ENCODE measurements at places on chromosomes 4 and X. TPM values are rescaled to one million over a fixed set of nuclear protein-coding genes. Genes with fewer than 3 reads are reported as not detected.

DNA sequence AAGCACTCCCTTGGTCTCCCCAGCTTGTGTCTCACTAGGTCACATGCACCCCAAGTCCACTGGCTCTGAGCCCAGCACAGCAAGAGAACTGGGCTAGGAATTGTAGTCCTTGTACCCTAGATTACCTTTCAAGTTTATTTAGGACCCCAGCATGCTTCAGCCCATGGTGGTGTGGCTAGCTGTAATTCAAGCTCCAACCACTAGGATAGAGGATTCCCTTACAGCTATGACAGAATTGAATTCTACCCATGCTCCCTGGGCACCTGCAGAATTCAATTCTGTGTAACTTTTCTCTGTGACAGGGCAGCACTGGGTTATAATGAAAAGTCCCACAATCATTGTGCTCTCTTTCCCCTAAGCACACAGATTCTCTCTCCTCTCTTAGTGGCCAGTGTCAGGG lies 253.8 kb upstream of the DMD start:
- no peak for DNase-seq

- DNase-seq = no peak
These were observed 656.3 kb downstream of the RPA4 start for GRCh38 chrX:97539970-97540519.

The GTPBP6 gene
- 60.2 TPM for polyA plus RNA-seq

DNA sequence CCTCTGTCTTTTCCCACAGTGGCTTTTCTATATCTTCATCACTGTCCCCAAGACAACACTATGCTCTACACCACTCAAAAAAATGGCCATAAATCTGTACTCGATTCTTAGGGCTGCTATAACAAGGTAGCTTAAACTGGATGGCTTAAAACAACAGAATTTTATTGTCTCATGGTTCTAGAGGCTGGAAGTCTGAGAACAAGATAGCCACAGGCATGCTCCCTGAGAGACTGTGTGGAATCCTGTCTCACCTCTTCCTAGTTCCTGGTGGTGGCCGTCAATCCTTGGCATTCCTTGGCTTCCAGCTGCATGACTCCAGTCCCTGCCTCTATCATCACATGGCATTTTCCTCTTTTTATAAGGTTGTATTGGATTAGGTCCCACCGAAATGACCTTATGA lies 70.7 kb upstream of the DCLK2 start:
- no peak for DNase-seq

DNA sequence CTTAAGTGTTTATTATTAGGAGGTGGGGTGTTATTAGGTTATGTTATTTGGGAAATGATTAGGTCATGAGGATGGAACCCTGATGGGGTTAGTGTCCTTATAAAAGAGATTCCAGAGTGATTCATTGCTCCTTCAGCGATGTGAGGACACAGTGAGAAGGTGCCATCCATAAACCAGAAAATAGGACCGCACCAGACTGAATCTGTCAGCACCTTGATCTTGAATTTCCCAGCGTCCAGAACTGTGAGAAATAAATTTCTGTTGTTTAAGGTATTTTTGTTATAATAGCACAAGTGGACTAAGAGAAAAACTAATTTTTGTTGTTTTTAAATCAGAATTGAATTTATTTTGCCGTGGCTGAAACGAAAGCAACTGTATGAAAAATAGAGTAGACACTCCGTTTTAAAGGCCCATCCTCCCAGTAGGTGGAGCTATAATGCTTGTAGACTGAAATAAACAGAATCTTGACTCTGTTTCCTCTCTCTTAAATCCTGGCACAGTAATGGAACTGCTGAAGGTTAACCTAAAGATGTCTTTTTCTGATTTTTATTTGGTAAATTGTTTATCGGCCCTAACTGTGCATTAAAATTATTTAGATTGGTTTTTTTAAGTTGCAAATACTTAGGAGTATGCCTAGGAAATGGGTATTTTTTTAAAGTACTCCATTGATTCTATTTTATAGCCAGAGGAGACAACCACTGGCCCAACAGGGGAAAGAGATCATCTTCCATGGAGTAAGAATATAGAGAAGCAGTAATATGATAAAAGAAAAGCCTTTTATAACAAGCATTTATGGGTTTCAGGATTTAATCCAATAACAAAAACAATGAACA lies 133.2 kb upstream of the ADAMTS3 start:
- peak; percentile 44 for DNase-seq

The RIBC1 gene
- polyA plus RNA-seq = 2.6 TPM

- no peak for DNase-seq
These were observed 240.0 kb downstream of the FRMPD4 start for GRCh38 chrX:12378253-12378652.

- no peak for DNase-seq
These were observed 25.3 kb downstream of the SMIM20 start for GRCh38 chr4:25939330-25939729.

The ADH6 gene
- polyA plus RNA-seq = 11.8 TPM

DNA sequence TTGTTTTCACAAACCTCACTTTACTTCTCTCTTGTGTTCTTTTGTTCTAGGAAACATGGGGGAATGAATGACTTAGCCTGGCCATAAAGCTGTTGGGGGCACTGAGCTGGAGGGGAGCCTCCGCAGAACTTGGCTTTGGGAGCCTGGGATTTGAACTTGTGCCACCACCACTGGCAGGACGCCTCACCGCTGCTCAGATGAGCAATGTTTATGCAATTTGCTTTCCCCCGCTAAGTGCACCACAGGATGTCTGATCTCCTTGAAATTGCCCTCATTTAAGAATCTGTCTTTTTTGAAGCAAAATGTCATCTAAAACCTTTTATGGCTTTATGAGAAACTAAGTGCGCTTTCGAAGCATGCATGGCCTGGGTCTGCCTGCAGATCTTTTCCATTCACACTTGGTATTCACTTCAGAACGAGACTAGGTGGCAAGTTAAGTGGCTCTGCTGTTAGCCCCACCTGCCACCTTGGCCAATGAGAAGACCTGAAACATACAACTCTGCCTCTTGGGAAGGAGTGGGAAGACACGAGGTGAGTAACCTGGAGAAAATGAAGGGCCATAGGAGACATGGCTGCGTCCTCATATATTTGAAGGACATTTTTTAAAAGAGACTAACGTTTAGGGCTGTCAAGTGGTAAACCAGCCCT lies 119.3 kb downstream of the LDB2 start:
- no peak for DNase-seq

DNA sequence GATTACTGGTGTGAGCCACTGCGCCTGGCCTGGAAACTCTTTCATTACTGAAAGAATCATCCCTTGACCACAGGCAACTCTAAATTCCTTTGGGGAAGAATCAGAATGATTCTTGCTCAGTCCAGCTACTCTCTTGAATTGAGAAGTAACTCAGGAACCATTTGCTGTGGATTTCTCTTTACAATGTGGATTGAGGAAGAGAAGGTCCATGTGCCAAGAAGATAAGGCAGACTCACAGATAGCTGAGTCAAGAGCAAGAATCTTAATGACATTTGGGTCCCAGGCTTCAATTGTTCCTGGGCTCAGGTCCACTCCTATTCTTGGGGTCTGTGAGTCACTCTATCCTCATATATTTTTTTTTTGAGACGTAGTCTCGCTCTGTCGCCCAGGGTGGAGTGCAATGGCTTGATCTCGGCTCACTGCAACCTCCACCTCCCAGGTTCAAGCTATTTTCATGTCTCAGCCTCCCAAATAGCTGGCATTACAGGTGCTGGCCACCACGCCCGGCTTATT lies 6.2 kb upstream of the MGARP start:
- DNase-seq = no peak

The OTUD6A gene
- polyA plus RNA-seq = 0.10 TPM

GRCh38 chr4:159137176-159137575 lies 34.3 kb downstream of the RAPGEF2 start:
- no peak for DNase-seq

The BMX gene
- polyA plus RNA-seq = 1.5 TPM

- DNase-seq = no peak
These were observed 51.5 kb downstream of the PJA1 start for GRCh38 chrX:69113723-69114122.

The SORBS2 gene
- 30.8 TPM for polyA plus RNA-seq

DNA sequence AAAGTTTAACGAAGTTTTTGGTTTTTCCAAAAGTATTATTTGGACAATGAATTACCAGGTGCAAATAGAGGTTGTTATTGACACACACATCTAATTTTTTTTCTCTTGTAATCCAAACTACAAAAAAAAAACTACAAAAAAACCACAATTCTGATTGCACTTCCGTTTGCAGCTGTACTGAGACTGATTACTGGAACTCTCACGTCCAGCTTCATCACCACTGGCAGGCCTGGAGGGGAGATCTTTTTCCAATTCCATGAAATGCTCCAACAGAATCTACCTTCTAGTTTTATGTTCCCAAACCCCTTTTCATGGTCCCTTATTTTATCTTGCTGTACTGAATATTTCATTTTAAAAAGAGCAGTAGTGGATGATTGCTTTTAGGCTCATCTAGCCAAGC lies 1118.3 kb downstream of the C4orf33 start:
- no peak for DNase-seq

- no peak for DNase-seq
These were observed 65.6 kb upstream of the BMP2K start for GRCh38 chr4:78710536-78710935.

- no peak for DNase-seq
These were observed 14.5 kb downstream of the TMEM131L start for GRCh38 chr4:153480704-153481103.

- DNase-seq = no peak
These were observed 96.5 kb downstream of the HMX1 start for GRCh38 chr4:8775121-8775520.

The MAGEA2 gene
- polyA plus RNA-seq = not detected

The POF1B gene
- 0.17 TPM for polyA plus RNA-seq

The LETM1 gene
- 27.9 TPM for polyA plus RNA-seq

DNA sequence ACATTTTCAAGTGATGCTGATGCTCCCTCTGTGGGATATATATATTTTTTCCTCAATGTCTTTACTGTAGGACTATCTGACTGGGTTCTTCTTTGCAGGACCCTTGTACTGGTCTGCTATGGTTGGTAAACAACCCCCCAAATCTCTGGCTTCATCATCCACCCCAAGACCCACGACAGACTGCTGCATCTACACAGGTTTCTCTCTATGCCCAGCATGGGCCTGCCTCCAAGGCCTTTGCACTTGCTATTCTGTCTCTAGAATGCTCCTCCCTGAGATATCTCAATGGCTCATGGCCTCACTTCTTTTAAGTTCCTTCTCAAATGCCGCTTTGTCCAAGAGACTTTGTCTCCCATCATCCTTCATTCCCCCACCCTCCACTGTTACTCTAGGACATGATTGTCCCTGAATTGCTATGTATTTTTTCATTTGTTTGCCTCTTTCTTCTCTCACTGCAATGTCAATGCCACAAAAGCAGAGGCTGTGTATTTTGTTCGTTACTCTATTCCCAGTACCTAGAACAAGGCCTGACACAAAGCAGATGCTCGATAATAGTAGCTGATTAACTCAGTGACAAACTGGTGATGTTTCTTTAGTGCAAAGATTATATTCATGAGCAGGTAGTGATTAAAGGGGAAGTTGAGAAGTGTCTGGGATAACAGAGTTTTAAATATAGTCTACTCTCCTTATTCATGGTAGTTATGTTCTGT lies 6.6 kb downstream of the EVC start:
- no peak for DNase-seq

The SLC16A2 gene
- 24.2 TPM for polyA plus RNA-seq

DNA sequence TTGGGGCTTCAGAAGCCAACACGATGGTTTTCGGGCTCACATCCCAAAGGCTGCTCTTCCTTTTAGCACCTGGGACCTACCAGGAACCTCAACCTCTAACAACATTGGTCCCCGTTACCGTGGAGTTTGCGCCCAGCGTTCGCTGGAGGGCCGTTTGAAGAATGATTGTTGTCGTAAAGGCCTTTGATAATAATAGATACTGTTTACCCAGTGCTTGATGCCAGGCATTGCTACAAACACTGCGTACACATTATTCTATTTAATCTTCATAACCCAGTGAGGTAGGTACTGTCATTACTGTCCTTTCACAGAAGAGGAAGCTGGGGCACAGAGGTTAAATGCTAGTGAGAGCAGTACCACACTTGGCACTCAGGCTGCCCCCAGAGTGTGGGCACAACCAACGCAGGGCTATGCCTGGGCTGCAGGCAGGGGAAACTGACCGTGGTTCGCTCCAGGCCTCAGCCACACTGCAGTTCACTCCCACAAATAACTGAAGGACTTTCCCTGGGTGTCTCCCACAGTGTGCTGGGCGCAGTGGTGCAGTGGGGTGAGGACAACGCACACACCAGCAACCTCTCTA lies 1.0 kb upstream of the ACSL1 start:
- no peak for DNase-seq

DNA sequence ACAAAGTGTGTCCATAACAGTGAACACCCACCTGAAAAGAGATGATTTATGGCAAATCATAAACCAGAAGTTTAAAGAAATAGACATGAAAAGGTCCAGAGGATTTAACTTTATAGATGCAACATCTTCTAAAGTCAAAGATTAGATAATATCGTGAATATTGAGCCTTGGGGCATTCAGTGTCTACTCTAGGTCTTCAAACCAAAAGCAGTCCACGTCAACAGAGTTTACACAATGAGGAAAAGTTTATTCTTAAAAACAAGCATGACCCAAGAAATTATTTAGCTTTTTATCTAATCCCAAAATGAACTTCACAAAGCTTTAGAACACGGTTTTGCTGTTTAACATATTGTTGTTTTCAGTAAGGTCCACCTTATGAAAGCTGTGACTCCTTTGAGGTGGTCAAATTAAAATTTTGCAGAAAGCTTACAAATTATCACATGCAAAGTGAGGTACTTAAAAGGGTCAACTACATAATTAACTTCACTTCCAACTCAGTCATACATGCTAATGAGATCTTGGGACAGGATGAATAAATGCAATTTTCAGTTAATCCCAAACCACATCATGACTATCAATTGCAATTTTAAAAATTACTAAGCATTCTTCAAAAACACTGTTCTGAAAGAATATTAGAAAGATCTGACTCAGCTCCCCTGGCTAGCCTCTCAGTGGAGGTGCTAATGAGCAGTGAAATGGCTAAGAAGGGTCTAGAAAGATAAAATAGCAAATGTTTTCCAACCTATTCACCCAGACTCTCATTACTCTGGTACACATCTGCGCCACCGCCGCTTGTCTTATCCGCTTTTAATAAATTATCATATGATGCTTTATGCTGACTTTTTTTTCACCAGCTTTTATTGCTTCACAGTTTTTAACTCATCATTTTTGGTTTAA lies 92.4 kb upstream of the WDR17 start:
- DNase-seq = no peak

The UGT2B15 gene
- 0.76 TPM for polyA plus RNA-seq

The EGFL6 gene
- 65.5 TPM for polyA plus RNA-seq

- DNase-seq = no peak
These were observed 127.6 kb upstream of the RBPJ start for GRCh38 chr4:26192899-26193869.

GRCh38 chrX:108361316-108361715 lies 76.9 kb downstream of the COL4A6 start:
- DNase-seq = no peak

- peak; percentile 10 for DNase-seq
These were observed 77.8 kb downstream of the CD38 start for GRCh38 chr4:15855804-15856475.

GRCh38 chr4:185998791-185999190 lies 70.2 kb upstream of the TLR3 start:
- DNase-seq = no peak

GRCh38 chrX:102651242-102652011 lies at the start of gene GPRASP1:
Gene GPRASP1, plus strand, starts transcription at chrX:102651483. Its CDS starts 2,431 bp downstream, at chrX:102653914.
- peak; percentile 48 for DNase-seq

GRCh38 chr4:147831551-147832171 lies 99.8 kb downstream of the ARHGAP10 start:
- DNase-seq = no peak

The IDS gene
- 38.0 TPM for polyA plus RNA-seq

The FDCSP gene
- polyA plus RNA-seq = not detected

The AFF2 gene
- polyA plus RNA-seq = 5.9 TPM

GRCh38 chrX:16848541-16848940 lies 21.6 kb downstream of the RBBP7 start:
- no peak for DNase-seq

All from left lung (tissue), 14 donors.